Erythroblast (primary cell): ENCODE measurements at places on chromosomes 12 and 14.

- DNase-seq, result no peak
Measured at GRCh38 chr12:22812531-22812930, 187.6 kb downstream of the ETNK1 start.

DNA sequence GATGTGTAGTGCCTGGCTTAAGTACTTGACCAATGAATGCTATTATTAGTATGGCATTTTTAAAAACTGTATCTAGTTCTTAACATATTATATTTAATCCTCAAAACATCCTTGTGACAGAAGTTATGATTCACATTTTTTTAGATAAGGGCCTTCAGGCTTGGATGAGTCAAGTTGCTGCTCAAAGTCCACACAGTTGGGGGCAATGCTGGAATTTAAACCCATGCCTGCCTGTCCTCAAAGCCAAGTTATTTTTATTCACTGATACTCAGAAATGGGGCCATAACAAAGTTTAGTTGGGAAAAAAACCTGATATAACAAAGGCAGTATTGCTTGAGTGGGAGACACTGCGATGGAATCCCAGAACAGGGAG lies 50.6 kb downstream of the RFX4 start:
- no peak for DNase-seq

GRCh38 chr14:52706286-52706685 lies 714 bp upstream of the PSMC6 start:
- peak; percentile 80 for DNase-seq

DNA sequence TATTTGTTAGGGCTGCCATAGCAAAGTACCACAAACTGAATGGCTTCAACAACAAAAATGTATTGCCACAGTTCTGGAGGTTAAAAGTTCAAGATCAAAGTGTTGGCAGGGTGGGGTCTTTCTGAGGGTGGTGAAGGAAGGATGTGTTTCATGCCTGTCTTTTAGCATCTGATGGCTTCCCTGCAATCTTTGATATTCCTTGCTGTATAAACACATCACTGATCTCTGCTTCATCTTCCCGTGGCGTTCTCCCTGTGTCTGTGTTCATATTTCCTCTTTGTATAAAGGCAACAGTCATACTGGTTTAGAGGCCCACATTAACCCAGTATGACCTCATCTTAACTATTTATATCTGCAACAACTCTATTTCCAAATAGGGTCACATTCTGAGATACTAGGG lies 167.5 kb downstream of the BTG1 start:
- DNase-seq, result no peak

- no peak for DNase-seq
Measured at GRCh38 chr12:14621826-14622225, 54.1 kb upstream of the PLBD1 start.

DNA sequence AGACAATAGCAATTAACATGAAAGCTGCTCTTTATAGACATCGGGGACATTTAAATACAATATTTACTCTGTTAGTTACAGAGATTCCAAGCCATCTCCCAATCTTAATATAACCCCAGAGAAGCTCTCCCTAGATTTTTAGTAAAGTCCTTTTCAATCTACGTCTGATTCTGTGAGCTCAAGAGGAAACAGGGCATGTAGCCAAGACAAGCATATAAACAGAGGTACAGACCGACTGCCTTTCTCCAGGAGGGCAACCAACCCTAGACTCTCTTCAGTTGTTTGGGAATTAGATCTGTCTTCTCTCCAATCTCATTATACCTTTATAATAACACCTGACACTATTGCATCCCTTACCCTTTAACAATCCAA lies 57.4 kb downstream of the TMTC1 start:
- no peak for DNase-seq

- DNase-seq, result no peak
Measured at GRCh38 chr12:24200010-24200409, 250.5 kb upstream of the SOX5 start.

DNA sequence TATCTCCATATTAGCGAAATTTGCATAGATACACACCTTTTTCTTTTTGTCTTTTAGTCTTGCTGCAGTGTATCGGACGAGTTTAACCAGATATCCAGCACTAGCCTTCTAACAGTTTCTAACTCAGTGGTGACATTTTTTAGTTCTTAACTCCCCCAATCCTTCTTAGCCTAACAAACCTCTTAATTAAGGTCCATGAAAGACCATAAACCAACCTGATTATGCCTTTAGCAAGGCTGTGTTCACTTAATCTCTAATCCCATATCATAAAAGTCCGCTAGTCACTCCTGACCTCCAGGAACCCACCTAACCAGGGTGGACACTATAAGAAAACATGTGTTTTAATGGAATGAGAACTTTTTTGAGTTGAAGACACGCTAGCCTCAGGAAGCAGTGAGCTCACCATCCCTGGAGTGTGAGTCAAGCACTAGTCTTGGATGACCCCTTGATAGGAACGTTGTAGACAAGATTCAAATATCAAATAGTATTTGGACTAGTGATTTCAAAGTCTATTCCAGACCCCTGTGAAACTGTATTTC lies 9.5 kb downstream of the CDKN1B start:
- DNase-seq, result peak; percentile 73

DNA sequence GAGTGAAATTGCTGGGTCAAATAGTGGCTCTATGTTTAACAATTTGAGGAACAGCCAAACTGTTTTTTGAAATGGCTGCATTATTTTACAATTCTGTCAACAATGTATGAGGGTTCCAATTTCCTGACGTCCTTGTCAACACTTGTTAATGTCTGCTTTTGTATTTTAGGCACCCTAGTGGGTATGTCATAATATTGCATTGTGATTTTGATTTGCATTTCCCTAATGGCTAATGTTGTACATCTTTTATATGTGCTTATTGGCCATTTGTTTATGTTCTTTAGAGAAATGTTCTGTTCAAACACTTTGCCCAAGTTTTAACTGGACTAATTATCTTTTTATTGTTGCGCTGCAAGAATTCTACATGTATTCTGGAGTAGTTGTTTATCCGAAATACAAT lies 93.2 kb downstream of the GPR65 start:
- DNase-seq, result no peak

DNA sequence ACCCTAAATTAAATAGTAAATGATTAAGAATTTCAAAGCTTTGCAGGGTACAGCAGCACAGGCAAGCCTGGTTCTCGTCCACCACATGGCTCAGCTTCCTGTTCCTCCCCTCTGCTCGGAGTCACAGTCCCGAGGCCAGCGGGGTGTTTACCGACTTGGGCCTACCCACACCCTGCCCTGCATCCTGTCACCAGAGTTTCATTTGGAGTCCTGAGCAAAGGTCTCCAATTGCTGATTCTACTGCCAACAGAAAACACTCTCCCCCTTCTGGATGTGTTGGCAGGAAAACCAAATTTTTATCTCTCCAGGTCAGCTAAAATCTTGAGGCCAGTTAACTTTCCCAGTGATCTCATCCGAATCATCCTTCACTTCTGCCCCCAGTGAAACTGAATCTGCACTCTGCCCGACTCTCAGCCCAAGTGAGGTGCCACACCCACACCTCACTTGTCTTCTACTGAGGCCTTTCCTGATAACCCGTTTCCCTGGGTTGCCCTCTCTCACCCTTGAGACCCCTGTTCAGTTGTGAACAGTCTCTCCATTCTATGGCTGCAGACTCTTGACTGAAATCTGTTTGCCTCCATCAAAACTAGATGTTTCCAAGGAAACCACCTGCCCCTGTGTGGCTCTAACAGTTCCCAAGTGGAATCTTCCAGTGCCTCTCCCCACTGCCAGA lies 71.2 kb downstream of the VCPKMT start:
- peak; percentile 63 for DNase-seq

GRCh38 chr12:10861366-10861765 lies 12.1 kb upstream of the PRR4 start:
- no peak for DNase-seq

DNA sequence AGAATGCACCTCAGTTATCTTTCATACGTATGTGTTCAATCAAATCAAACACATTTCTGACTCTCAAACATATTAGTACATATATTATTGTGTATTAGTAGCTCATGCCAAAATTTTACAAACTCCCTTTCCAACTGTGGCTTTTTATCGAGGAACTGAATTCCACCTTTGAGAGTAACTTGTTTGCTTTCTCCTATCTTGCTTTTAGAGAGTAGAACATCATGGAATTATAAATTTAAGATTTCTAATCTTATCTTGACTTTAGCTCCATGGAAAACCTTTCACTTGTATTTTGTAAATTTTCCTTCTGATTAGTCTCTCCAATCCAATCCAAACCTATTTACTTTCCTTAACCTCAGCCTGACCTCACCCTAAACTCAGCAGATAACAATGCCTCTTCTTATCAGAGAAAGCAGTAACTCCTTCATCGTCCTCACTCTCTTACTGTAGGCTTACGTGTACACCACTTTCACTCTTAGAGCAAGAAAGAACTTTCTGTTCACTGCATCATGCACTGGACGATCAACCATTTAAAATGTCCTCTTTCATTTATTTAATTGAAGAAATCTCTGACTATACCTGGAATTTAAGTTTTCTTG lies 164.5 kb downstream of the TMTC3 start:
- no peak for DNase-seq

- DNase-seq, result no peak
Measured at GRCh38 chr12:94027561-94027960, 120.8 kb upstream of the PLXNC1 start.

- peak; percentile 23 for DNase-seq
Measured at GRCh38 chr12:120489018-120489417, 6.9 kb upstream of the DYNLL1 start.
